Femur (tissue), 1 donor: ENCODE measurements at places on chromosomes 3 and 15.
A peak's percentile ranks its signal among the peaks of the same experiment; 100 is the strongest.

DNA sequence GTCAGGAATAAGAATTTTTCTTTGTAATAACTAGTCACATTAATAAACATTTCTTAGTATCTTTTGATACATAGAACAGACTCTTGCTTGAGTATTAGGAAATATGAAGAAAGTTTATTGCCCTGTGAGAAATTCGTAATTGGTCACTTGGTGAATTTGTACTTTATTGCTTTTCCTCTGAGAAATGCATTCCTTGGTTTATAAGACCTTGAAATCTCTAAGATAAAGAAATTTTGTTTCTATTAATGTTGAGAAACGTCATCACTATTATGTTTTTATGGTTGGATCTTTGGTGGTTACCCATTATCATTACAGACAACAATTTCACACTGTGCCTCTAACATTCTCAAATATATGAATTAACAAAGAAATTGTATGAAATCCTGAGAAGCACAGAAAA is 652.0 kb upstream of the NECTIN3 start:
- no peak for DNase-seq

DNA sequence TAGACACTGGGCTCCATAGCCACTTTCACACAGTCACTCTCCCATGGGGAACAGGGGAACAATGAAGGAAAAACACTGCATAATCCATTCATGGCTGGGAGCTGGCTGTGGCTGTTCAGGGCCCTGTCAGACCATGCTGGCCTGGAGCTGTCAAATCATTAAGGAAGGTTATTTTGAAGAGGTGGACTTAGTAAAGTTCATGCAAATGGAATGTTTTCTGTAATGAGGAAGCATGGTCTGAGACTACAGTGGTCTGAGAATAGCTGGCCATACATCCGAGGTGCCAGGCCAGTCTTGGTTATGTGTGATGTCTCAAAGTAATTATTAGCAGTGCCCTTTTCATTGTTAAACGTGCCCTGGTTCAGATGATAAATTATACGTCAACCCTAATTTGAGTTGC is 117.1 kb upstream of the MRPS22 start:
- DNase-seq, result no peak

- DNase-seq, result peak; percentile 70
These were observed 70.0 kb upstream of the ABHD2 start for GRCh38 chr15:89018207-89018606.

DNA sequence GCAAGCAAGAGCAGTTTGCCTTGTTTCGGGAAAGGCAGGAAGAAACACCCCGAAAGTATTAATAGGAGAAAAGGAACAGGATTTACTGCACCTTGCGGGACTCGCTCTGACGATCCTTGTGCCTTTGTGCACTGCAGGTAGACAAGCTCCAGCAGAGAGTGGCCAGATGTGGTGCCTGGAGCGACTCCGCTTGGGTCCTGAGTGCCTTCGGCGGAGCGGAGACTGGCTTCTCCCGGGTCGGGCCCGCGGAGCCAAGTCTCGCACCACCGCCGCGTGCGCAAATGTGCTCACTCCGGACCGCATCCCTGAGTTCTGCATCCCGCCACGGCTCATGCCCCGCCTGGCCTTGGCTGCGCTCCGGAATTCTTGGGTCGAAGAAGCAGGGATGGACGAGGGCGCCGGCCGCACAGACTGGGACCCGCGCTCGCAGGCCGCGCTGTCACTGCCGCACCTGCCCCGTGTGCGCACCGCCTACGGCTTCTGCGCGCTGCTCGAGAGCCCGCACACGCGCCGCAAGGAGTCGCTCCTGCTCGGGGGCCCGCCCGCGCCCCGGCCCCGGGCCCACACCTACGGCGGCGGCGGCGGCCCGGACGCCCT is 769 bp downstream of the C2CD4A start:
- peak; percentile 20 for DNase-seq

DNA sequence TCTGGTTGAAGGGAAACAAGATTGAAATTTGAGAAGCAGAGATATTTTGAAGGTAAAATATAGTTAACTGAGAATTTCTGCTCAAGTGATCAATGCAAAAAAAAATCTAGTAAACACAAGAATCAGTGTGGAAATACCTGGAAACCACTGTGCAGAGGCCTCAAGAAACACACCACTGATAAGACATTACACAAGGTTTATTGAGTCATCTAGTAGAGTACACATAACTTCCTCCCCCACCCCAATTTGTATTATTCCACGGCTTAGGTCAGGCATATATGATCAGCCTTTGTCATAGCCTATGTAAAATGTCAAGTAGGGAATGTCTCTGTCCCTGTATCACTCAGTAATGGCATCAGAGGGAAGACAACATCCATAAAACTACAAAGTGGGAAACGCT is 447.8 kb upstream of the BCHE start:
- DNase-seq, result no peak

DNA sequence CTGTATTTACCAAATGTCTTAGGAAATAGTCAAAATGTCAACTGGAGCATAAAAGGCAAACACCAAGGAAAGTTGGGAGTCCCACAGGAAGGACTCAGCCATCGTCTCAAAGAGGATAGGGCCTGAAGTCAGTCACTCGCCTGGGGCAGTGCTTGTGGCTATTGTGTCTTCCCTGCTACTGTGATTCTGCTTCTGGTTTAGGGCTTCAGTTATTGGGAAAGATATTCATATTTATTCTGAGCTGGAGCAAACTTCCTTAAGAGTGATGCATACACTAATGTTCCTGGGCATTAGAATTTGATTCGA is 118.1 kb downstream of the EDEM1 start:
- DNase-seq, result no peak

DNA sequence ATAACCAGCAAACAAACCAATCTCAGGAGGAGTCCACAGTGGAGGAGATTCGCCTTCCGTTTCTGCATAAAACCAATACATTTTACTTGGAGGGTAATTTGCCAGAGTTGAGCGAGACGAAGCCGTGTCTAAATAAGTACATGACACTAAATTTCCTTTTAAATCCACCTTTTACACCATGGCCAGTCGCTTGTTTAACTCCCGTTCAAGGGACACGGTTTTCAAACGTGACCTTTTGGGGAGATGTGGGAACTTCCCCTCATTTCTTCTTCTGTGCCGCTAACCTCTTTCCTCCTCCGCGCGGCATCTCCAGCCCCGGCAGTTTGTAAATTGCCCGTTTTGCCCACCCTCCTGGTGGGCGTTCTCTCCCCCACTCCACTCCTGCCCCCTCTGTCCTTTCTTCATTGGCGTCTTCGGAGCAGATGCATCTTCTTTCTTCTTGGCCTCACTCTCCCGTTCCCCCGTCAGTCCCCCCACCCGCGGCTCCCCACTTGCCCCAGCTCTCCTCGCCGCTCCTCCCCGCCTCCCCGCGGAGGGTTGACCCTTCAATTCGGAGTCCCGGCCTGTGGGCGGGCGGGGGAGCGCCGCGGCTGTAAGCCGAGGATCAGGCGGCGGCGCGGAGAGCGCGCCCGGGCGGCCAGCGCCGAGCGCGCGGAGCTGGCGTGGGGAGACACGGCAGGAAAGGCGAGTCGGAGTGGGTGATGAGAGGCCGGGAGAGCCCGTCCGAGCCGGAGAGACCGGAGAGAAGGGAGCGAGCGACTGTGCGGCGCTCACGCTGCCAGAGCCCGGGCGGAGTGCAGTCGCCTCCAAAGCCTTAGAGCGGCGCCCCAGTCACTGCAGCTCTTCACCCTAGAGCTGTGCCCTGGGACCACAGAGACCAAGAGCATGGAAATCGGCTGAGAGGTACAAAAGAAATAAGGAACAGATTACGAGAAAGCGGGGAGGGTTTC is at the start of gene NLGN1:
Gene NLGN1 (plus strand): TSS at position 584 of the 950 bp plus-strand sequence.
- peak; percentile 89 for DNase-seq

GRCh38 chr3:28287046-28287445 is 45.6 kb downstream of the CMC1 start:
- DNase-seq, result no peak

- DNase-seq, result no peak
These were observed 251.9 kb upstream of the TGFBR2 start for GRCh38 chr3:30354513-30354912.

- no peak for DNase-seq
These were observed 33.2 kb downstream of the ST3GAL6 start for GRCh38 chr3:98796334-98796733.

GRCh38 chr15:87981969-87982368 is 274.6 kb downstream of the NTRK3 start:
- DNase-seq, result peak; percentile 56

DNA sequence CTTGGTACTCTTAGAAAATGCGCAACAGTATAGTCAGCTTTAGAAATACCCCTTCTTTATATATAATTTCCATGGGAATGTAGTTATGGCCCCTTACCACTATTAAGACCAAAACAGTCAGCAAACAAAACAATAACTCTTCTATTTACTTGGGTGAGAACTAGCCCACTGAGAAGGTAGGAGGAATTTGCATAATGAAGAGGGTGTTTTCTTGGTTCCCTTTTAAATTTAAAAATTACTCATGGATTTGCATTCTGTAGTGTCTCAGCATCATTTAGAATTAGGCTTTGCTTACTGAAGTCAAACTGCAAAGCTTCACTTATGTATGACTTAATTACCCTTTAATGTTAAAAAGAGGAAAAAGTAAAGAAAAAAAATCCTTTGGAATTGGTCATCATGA is 350.8 kb downstream of the PTPRG start:
- DNase-seq, result no peak

GRCh38 chr3:53806182-53807116 is 39.8 kb downstream of the CHDH start:
- DNase-seq, result peak; percentile 24

DNA sequence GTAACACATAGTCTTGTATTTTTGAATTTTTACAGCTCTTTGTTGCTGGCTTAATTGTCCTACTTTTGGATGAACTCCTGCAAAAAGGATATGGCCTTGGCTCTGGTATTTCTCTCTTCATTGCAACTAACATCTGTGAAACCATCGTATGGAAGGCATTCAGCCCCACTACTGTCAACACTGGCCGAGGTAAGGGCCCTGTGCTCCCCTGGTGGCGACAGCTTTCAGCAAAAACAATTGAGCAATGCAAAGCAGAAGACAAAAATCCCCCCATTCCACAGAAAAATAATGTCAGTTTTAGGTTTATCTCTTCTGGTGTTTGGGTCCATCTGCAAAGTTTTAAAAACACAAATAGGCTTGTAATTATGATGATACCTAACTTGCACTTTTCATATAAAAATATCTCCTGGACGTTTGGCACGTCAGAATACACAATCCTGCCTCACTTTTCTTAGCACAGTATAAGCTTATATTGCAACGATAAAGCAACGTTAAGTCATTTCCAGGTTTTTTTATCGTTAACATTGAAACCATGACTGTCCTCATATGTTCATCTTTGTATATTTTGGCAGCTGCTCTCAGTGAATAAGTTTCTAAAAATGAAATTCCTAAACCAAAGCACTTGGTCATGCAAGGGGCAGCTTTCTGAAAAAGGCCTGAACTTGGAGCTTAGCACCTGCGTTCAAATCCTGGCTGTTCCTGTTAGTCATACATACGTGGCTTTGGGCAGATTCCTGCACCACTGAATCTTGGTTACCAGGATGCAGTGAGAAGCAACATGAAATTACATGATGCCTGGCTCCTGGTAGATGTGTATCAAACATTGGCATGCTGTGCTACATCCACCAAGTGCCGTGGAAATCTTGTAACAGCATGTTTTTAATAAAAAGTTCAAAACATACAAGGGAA is 8.5 kb downstream of the SEC61A1 start:
- DNase-seq, result no peak

GRCh38 chr3:52893723-52894122 is 3.6 kb downstream of the STIMATE start:
- DNase-seq, result no peak

DNA sequence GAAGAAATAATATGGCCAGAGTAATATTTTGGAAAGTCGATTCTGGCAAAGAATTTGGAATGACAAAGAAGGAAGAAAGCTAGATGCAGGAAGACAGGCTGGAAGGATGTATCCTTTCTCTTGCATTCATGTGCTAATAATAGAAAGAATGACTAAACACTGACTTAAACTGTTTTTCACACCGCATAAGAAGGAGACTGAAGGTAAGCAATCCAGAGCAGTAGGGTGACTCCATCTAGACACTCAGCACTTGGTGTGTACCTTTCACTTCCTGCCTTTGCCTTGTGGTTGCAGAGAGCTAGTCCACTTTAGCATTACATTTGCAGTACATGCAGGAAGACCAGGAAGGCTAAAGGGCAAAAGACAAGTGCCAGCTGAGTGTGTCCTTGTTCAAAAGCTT is 234.6 kb downstream of the RBMS3 start:
- DNase-seq, result no peak

DNA sequence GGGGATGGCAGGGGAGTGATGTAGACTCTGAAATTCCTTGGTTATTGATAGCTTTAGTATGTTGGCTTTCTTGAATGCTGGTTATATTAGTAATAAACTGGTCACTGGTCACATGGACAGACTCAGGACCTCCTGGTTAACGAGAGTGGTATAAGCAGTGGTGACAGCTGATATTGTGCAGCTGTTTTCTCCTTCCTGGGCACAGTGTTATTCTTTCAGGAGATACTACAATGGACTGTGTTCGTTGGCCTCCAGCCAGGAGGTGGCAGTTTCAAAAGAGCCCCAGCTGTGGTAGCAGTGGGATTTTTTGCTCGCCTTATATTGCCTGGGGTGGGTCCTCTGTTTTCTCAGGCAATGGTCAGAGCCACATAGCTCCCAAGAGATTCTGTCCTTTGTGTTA is 181.6 kb upstream of the RBMS3 start:
- peak; percentile 21 for DNase-seq

GRCh38 chr3:135966271-135966961 is 888 bp downstream of the PPP2R3A start:
- DNase-seq, result peak; percentile 63

- no peak for DNase-seq
These were observed 64.4 kb downstream of the TRIM71 start for GRCh38 chr3:32882189-32882588.

DNA sequence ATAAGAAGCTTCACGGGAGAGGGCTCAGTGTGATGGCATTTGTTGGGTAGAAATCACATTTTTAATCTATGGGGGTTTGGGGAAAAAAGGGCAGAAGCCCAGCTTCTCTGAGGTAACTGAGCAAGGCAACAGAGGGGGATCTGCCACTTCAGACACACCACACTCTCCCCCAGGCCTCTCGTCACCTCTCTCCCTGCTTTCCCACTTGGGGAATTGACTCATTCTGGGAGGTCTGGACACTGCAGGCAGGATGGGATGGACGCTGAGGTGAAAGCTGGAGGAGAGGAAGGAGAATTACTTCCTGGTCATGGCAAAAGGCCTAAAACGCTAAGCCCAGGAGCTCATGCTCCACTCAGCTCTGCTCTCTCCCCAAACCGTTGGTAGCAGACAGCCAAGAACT is 33.2 kb downstream of the MYO5C start:
- no peak for DNase-seq

- DNase-seq, result no peak
These were observed 12.2 kb downstream of the CALML4 start for GRCh38 chr15:68192804-68193486.

DNA sequence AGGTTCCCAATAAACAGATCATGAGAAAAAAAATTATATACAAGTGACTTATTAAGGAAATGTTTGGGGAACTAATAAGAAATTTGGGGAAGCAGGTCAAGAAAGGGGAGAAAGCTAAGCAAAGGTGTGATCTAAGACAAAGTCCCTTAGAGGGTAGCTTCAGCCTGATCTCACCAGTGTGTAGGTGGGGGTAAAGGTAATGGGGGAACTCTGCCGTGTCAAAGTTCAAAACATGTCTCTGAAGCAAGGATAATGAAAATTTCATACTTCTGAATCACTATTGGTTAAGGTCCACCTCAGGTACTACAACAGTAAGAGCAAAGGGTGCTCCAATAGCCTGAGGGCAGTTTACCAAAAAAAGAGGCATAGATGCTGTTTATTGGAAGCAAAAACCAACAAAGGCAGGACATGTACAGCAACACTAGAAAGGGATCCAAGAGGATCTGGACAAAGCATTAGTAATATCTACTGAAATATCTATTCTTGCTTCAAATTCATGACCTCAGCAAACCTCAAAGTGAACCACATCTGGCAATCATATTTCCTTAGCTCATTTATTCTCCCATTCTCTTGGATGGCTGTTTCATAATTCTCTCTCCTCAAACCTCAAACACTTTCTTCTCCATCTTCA is 6.9 kb downstream of the ACAD11 start:
- no peak for DNase-seq
